Myocyte (in vitro differentiated cells): ENCODE measurements at places on chromosomes 2 and 18.

DNA sequence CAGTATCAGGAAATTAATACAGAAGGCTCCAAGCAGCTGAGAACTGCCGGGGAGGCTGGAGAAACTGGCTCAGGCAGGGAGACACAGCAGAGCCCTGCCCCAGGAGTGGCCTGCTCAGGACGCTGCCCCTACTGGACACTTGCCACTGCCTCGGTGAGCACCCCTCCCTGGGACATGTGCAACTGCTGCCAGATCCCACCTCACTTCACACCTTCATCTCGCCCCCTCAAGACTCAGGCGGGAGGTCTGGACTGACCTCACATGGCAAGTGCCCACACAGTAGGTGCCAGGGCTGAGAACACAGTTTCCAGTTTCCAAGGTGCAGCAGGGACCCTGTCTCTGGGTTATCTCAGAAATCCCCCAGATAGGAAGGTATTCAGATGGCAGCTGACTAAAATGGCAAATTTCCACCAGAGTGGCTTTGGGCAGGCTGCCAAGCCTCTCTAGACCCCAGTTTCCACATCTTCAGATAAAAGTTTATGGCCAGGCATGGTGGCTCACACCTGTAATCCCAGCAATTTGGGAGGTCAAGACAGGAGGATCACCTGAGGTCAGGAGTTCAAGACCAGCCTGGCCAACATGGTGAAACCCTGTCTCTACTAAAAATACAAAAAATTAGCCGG is 33.7 kb upstream of the LBH start:
- no peak for DNase-seq

DNA sequence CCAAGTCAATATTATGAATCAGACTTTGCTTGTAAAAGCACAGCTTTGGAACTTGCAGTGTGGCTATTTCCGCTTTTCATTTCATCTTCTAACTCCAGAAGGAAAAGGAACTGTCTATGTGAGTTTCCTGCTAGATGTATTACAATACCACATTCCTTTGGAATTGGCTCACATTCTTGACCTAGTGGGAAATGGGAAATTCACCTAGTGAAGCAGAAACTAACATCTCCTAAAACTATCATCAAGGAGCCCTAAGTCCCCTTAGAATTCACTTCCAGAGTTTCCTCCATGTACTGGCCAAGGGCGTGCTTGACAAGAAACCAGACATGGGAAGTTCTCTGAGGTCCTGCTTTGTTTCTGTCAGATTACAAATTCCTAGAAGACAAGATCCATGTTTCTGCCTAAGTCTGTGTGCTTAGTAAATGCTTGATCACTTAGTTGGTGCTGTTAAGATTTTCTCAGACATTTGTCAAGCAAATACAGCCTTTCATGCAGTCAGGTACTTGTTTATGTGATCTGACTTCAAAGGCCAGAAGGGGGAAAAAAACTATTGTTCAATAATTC is 275.7 kb upstream of the FN1 start:
- DNase-seq = peak; percentile 35

GRCh38 chr2:205218056-205218455 is 464.2 kb upstream of the NRP2 start:
- DNase-seq = no peak

GRCh38 chr2:62455957-62456692 is 49.9 kb downstream of the TMEM17 start:
- DNase-seq = no peak

DNA sequence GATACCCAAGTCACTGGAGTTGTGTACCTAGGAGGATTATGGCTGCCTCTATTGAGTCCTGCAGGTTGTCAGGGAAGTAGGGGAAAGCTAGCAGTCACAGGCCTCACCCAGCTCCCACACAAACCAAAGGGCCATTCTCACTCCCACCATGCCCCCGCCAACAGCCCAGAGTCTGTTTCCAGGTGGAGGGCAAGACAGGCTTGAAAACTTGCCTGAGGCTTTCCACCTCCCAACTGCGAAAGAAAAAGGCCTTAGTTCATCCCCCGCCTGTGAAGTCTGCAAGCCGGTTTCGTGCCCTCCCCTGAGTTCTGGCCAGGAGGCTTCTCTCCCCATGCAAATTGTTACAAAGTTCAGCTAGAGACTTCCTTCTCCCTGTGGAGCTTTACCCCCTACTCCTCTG is 270.3 kb downstream of the TXNL1 start:
- no peak for DNase-seq
